ENCODE measurements at places on chromosomes 12 and 14. TPM values are rescaled to one million over a fixed set of nuclear protein-coding genes. Genes with fewer than 3 reads are reported as not detected.

The CCDC38 gene
- 0.05 TPM for total RNA-seq

DNA sequence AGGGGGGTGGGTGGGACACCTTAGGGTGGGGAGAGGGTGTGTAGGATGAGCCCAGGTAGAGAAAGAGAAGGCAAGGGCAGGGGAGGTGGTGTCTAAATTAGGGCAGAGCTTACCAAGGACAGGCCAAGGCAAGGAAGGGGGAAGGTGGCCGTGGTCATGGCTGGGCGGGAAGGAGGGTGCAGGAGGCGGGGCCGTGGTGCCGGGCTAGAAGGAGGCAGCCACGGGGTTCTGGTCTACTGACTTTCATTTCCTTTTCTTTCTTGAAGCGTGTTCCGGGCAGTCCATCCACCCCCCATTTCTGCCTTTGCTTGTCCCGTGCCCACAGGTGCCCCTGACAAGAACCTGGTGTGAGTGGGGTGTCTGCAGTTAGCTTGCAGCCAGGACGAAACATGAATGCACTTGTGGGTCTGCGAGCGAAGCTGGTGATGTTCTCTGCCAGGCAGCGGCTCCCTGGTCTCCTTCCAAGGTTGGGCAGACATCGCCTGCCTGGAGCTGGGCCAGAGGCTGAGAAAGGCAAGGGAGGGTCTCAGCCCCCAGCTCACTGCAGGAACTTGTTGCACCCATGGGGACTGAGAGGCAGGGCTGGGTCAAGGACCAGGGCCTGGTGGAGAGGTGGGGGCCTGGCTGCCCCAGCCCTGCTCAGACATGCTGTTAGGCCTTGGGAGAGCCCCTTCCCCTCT is 58.2 kb downstream of the KIF26A start:
- no peak overlapping the region for H3K27ac ChIP-seq
- H3K27me3 ChIP-seq = no peaks in the 10 kb centered on the region
- no peak overlapping the region for H3K4me3 ChIP-seq
- no peaks in the 10 kb centered on the region for H3K4me1 ChIP-seq

- no peak for DNase-seq
- H3K27me3 ChIP-seq = no peaks in the 10 kb centered on the region
- H3K4me1 ChIP-seq = no peaks in the 10 kb centered on the region
These were observed 84.3 kb upstream of the TTC7B start for GRCh38 chr14:90900476-90901083.

DNA sequence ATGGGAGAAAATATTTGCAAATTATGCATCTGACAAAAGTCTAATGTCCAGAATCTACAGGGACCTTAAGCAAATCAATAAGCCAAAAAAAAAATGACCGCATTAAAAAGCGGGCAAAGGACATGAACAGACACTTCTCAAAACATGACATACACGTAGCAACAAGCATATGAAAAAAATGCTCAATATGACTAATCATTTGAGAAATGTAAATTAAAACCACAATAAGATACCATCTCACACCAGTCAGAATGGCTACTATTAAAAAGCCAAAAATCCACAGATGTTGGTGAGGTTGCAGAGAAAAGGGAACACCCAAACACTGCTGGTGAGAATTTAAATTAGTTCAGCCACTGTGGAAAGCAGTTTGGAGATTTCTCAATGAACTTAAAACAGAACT is 16.1 kb downstream of the PAWR start:
- H3K27me3 ChIP-seq = no peaks in the 10 kb centered on the region
- DNase-seq = no peak
- no peak overlapping the region for H3K4me3 ChIP-seq
- no peaks in the 10 kb centered on the region for H3K4me1 ChIP-seq
- H3K36me3 ChIP-seq = no peaks in the 10 kb centered on the region
- H3K27ac ChIP-seq = no peak overlapping the region

The INSM2 gene
- total RNA-seq = 0.05 TPM

GRCh38 chr12:98948343-98948949 is 303.4 kb downstream of the APAF1 start:
- DNase-seq = no peak
- H3K4me1 ChIP-seq = no peaks in the 10 kb centered on the region
- H3K27me3 ChIP-seq = no peaks in the 10 kb centered on the region
- no peak overlapping the region for H3K4me3 ChIP-seq
- H3K27ac ChIP-seq = no peak overlapping the region
- H3K36me3 ChIP-seq = no peaks in the 10 kb centered on the region

- peaks cover 31% of the 10 kb centered on the region for H3K4me1 ChIP-seq
- no peaks in the 10 kb centered on the region for H3K36me3 ChIP-seq
- H3K27me3 ChIP-seq = no peaks in the 10 kb centered on the region
- no peak overlapping the region for H3K4me3 ChIP-seq
These were observed 116.8 kb downstream of the CRADD start for GRCh38 chr12:93793983-93794382.
